ENCODE measurements at places on chromosomes 7 and 10.

DNA sequence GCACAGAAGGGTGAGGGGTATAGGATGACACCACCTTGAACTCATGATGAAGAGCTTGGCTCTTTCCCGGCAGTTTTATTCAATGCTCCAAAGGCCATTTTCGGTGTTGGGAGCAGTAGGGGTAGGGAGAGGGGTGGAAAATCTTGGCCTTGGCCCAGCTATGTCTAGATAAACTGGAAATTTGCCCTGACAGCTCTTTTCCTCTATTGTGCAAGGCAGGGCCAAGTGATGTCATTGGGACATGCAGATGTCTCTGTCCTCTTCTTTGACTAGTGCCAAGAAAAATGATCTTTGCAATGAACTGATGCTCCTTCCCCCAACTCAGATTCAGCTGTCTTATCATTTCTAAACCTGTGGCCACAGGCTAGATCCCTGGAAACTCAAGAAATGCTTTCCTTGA is 27.7 kb upstream of the PRKCQ start:
- DNase-seq, result no peak

DNA sequence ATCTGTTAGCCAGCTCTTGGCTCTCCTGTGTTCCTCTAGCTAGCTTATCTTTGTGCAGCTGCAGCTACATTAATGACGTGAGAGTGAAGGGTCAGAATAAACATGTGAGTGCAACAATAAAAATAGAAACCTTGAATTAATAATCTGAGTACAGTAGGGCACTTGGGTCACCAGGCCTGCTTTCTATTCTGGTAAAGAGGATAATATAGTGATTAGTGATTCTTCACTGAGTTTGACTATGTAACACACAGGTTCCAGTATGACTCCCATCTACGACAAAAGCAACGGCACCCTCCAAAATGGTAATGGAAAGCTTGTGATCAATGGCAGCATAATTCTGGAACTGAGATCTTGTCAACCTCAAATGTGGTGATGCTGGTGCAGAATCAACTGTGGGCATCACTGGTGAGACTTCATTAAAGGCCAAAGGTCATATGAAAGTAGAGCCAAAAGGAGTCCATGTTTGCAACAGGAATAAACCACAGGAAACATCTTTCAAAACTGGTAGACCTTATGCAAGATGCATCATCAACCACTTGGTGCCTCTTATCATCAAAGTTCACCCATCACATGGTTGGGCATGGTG is 77.6 kb downstream of the NRBF2 start:
- DNase-seq, result peak; percentile 19

- no peak for DNase-seq
Observed at GRCh38 chr10:93654201-93654600, 41.9 kb downstream of the PDE6C start.

- no peak for DNase-seq
Observed at GRCh38 chr10:66483966-66484365, 441.9 kb upstream of the LRRTM3 start.

DNA sequence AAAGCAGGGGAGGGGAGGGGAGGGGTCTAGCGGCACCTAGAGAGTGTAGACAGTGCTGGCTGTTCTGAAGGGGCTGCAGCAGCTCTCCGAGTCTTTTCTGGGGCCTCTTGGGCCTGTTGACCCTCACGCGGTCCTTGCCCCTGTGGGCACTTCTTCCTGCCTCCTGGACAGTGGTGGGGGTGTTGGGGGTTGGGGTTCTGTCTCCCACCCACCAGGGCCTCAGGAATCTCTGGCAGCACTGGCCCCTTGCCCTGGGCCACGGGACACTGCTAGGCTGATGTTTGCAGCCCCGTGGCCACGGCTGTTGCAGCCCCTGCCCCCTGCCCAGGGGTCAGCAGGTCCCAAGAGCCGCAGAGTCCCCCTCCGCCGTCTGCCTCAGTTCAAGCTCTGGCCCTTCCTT is 68.9 kb upstream of the INPP5A start:
- no peak for DNase-seq

GRCh38 chr7:68971634-68972340 is 626.5 kb upstream of the AUTS2 start:
- DNase-seq, result no peak

DNA sequence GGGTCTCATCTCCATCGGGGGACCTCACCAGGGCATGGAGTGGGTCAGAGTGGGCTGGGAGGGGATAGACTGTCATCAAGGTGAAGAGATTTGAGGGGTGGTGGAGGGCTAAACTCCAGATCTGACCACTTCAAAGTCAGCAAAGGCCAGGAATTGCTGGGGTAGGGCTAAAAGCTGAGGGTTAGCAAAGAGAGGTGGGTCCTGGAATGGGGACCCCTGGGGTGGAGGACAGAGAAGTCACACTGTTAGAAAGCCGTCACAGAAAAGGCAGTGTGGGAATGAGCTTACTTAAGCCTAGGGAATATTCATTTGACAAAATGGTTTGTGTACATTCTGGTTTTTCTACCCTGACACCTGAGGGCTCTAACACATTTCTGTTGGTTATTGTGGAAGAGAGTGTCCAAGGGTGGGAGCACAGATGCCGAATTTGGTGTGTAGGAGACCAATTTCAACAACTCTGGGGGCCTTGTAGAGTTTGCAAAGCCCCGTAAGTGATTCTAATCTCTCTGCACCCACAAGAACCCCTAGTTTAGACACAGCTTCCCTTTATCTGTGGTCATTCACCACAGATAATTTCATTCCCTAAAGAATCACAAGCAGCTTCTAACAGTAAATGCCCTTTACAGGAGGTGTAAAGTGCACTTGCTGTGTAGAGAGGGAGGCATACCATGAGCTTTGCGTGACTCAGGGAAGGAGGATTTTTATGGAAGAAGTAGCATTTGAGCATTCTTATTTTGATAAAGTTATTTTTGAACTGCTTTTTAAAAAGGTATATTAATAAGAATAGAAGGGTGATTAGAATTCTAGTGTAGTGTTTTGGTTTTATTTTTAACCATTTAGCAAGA is 6.4 kb downstream of the FBH1 start:
- DNase-seq, result no peak

DNA sequence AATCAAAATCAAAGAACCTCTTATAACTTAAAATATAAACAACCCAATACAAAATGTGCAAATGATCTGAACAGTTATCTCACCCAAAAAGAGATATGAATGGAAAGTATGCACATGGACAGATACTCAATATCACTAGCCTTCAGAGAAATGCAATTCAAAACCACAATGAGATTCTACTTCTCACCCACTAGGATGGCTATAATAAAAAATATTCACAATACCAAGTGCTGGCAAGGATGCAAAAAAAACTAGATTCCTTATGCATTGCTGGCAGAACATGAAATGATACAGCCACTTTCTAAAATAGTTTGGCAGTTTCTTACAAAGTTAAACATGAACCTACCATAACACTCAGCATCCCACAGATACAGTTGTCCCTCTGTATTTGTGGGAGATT is 130.1 kb upstream of the LRRN3 start:
- DNase-seq, result no peak

DNA sequence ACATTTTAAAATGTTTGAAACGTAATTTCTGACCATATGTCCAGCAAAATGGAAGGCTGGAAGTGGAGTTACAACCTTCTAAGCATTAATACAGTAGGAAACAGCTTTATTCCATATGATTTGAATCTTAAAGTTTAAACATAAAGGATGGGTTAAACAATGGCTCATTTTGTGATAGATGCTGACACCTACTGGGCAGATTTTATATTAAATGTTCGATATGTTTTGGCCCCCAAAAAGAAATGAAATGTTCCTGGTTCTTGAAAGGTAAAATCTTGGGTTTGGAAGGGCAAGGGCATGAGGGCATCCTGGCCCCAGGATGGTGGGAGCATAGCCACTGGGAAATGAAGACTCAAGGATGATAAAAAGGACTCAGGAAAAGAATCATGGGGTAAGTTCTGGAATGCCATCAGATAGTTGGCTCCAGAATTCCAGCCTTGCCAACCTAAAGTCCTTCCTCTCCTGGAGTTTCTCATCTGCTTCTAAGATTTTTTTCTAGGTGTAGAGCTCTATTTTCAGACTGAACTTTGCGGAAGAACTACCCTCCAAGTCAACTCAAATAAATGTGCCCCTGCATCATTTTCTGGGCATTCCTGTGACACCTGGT is 34.6 kb upstream of the SLC35G1 start:
- DNase-seq, result peak; percentile 5

DNA sequence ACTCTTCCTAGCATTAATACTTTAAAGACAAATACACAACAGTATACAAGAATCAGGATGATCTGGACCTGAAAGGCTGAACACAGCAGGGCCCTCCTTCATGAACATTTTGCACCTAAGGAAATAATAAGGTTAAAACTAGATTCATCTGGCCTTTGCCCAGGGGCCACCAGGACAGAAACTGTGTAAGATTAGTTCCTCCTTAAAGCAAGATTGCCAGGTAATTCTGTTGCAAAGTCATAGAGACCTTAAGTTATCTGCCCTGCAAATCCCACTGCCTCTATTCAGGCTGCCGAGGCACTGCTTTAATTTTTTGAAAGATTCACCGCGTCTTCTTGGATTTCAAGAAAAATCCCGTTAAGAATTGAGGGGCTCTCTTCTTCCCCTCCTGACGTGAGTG is 1.6 kb upstream of the KIAA1217 start:
- DNase-seq, result no peak

- DNase-seq, result no peak
Observed at GRCh38 chr10:31320550-31321211, 1.7 kb downstream of the ZEB1 start.

GRCh38 chr7:157306846-157307838 is 29.7 kb upstream of the DNAJB6 start:
- DNase-seq, result no peak

DNA sequence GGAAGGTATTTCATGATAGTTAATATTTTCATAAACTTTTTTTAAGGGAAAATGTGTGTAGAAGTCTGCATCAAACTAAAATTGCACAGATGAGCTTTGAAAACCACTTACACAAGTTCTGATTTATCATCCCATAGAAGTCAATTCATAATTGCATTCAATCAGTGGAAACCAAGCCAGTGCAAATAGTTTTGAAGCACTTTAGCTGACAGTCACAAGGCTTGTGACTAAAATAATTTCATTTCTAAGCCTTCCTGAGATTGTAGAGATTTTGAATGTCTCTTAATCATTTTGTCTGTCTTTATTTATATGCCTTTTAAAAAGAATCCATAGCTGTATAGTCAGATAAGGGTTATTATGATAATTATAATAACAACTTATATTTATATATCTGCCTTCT is 41.4 kb downstream of the EXOC4 start:
- no peak for DNase-seq

DNA sequence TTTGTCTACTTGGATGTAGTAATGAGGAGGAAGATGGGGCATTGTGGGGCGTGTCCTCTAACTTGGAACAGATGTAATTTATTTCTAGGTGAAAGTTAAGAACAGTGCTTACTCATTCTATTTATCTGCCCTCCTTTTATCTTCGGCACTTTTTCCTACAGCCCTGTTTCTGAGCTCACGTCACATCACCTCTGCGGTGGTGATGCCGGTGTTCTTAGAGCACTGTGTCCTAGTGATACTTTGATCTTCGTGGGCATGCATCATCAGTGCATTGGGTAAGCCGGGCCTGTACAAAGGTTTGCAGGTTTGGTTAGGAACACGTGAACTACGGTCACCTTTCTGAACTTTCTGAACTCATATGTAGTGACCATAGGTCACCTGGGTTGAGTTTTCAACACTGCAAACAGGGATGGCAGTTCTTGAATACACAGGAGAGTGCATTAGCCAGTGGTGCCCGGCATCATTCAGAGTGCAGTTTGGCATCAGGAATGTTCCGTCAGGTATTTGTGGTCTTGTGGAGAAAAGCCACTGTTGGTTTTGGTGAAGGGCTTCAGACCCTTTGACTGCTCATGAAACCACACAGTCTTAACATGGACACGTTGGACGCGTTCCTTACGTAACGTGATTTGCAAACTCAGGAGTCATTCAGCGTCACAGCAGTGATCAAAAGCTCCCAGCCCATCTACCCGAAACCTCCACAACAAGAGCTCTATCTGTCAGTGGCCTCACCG is 5.6 kb downstream of the POR start:
- peak; percentile 8 for DNase-seq

- DNase-seq, result no peak
Observed at GRCh38 chr10:110995301-110995700, 75.9 kb downstream of the SHOC2 start.

DNA sequence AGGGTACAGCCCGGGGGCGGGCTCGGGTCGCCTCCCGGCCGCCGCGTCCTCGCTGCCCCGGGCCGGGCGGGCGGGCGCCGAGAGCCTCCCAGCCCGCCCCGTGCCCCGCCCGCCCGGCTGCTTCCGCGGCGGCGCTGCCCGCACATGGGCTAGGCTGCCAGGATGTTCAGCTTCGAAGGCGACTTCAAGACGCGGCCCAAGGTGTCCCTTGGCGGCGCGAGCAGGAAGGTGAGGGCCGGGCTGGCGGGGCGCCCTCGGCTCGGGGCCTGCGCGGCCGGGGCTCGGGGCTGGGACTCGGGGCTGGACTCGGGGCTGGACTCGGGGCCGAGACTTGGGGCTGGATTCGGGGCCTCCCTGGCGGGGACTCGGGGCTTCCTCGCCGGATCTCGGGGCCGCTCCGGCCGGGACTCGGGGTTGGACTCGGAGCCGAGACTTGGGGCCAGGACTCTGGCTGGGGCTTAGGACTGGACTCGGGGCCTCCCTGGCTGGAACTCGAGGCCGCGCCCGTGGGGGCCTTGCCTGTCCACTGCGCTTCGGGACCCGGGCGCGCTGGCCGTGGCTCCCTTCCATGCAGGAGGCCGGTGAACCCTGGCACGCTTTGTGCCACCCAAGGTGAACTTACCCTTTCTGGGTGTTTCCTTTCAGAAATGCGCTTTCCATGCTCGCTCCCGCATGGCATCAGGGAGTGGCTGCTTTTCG is 534 bp downstream of the UBE3C start:
- peak; percentile 10 for DNase-seq

- no peak for DNase-seq
Observed at GRCh38 chr10:24269476-24269875, 60.5 kb downstream of the KIAA1217 start.

- DNase-seq, result no peak
Observed at GRCh38 chr10:95741807-95742467, 14.0 kb upstream of the ENTPD1 start.
